ENCODE measurements at places on chromosomes 1 and 21.

- H3K4me3 ChIP-seq, result no peak overlapping the region
- H3K27ac ChIP-seq, result no peak overlapping the region
- DNase-seq, result no peak
- H3K4me1 ChIP-seq, result no peaks in the 10 kb centered on the region
Measured at GRCh38 chr1:39462074-39462473, 29.4 kb upstream of the BMP8A start.

DNA sequence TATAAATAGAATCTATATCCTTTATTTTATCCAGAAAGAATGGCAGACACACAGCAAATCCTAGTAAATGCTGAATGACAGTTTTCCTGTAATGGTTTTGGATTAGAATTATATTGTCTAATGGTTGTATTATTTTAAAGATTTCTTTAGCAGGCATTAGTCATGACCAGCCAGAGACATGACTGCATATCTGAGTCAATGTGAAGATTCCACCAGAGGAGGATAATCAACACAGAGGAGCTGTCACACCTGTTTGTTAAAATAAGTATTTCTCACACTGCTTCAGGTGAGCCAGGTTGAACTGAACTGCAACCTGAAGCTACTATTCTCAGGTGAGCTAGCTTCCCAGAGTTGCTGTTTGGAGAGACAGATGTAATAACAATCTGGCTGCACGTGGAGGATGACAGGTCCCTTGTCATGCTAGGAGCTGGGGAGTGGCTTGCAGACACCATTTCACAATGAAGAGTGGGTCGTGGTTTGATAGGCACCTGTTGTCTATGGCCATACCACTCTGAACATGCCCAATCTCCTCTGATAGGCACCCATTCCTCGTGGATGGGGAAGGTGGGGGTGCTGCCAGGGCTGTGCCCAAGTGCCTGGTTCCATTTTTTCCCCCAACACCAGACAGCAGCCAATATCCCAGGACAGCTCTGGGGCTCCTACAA, 94.3 kb downstream of the KCNJ6 start:
- no peak for DNase-seq
- no peaks in the 10 kb centered on the region for H3K36me3 ChIP-seq
- no peak overlapping the region for H3K27ac ChIP-seq
- H3K27me3 ChIP-seq, result no peaks in the 10 kb centered on the region
- H3K4me1 ChIP-seq, result no peaks in the 10 kb centered on the region

- no peaks in the 10 kb centered on the region for H3K27me3 ChIP-seq
- no peak overlapping the region for H3K4me3 ChIP-seq
- peak overlapping the region; percentile 44 for H3K27ac ChIP-seq
- no peak for DNase-seq
Measured at GRCh38 chr1:47963568-47964358, 33.4 kb downstream of the TRABD2B start.

DNA sequence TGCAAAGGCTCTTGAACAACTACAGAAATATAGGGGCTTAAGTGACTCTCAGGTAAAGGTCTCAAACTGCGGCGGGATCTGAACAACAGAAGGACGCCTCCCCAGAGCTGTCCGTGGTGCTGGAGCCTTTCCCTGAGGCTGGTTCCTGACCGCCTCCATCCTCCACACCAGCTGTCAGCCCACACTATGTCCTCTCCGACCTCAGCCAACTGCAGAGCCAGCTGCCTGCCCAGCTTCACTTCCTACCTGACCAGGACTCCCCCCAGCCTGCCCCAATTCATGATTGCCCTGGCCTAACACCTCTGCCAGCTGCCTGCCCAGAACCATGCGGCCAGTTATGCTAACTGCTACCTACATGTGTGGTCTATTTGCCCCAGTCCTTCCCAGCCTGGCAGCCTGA, 63.6 kb upstream of the ZC3H12A start:
- no peaks in the 10 kb centered on the region for H3K27me3 ChIP-seq
- no peaks in the 10 kb centered on the region for H3K36me3 ChIP-seq
- DNase-seq, result no peak
- no peaks in the 10 kb centered on the region for H3K4me1 ChIP-seq
- H3K4me3 ChIP-seq, result no peak overlapping the region

DNA sequence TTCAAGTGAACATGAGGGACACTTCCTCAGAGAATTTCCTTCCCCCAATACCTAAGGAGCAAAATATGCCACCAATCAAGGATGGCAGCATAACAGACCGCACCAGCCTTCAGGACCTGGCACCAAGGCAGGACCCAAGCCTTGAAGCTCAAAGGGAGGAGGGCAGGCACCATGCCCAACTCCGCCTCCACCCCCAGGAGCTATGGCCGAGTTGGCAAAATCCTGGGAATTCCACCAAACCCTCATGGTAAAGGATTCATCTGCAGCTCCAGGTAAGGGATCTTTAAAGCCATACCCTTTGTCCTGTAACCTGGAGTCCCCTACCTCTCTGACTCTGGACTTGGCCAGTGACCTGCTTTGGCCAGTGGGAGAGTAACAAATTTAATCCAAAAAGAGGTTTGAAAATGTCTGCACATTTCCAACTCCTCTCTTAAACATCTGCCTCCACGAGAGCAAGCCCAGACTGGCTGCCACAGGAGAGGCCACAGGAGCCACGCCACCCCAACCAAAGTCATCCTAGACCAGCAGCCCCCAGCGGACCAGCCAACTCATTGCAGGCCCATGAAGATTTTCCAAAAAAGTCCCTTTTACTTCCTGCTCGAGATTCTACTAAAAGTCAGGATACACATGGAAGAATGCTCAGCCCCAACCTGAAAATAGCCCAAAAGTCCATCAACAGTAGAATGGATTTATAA, 41.9 kb downstream of the NPHP4 start:
- no peak overlapping the region for H3K27ac ChIP-seq
- no peaks in the 10 kb centered on the region for H3K27me3 ChIP-seq
- no peaks in the 10 kb centered on the region for H3K36me3 ChIP-seq
- no peak overlapping the region for H3K4me3 ChIP-seq
- no peaks in the 10 kb centered on the region for H3K4me1 ChIP-seq
